CD8-positive, alpha-beta memory T cell (primary cell): ENCODE measurements at places on chromosomes 12 and 14. TPM values are rescaled to one million over a fixed set of nuclear protein-coding genes. Genes with fewer than 3 reads are reported as not detected.

Gene SERPINA1
- 0.40 TPM for total RNA-seq

Gene CD4
- total RNA-seq = 1.8 TPM

Gene PIWIL1
- not detected for total RNA-seq

Gene TBC1D30
- 1.7 TPM for total RNA-seq

Gene ANO4
- total RNA-seq = not detected

Gene NFE2
- not detected for total RNA-seq

Gene KRT7
- 5.6 TPM for total RNA-seq

Gene CAPZA3
- not detected for total RNA-seq

Gene FLRT2
- total RNA-seq = not detected

Gene SPRYD3
- total RNA-seq = 40.1 TPM

Gene MPHOSPH9
- total RNA-seq = 74.8 TPM

Gene MYF5
- not detected for total RNA-seq

Gene TAS2R9
- total RNA-seq = not detected

Gene SERPINA9
- total RNA-seq = not detected
